ENCODE measurements at places on chromosomes 2 and 18.
A peak's percentile ranks its signal among the peaks of the same experiment; 100 is the strongest.

GRCh38 chr2:230023313-230023712 lies 45.4 kb downstream of the SLC16A14 start:
- no peak for DNase-seq

- peak; percentile 66 for DNase-seq
These were observed 72.3 kb downstream of the FMNL2 start for GRCh38 chr2:152407204-152407721.

GRCh38 chr18:49886891-49887764 lies 73.8 kb upstream of the ACAA2 start:
- peak; percentile 13 for DNase-seq

- no peak for DNase-seq
These were observed 958.5 kb downstream of the DPP10 start for GRCh38 chr2:115400940-115401339.

DNA sequence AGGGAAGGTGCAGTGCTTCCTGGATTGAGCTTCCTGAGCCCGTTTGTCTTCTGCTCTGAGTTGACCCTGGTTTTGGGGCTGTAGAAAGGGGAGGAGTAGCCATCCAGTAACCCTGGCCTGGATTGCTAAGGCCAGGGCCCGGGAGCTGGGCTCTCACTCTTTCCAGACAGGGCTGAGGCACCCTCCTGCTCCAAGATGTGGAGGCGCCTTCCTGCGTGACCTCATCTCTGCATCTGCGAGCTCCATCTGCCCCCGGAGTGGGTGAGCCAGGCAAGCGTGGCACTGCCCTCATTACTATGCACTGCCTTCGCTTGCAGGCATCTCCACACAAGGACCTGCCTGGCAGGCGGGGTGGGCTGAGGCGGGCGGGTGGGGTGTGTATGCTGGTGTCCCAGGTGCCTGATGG lies 58.0 kb downstream of the RAB31 start:
- no peak for DNase-seq

DNA sequence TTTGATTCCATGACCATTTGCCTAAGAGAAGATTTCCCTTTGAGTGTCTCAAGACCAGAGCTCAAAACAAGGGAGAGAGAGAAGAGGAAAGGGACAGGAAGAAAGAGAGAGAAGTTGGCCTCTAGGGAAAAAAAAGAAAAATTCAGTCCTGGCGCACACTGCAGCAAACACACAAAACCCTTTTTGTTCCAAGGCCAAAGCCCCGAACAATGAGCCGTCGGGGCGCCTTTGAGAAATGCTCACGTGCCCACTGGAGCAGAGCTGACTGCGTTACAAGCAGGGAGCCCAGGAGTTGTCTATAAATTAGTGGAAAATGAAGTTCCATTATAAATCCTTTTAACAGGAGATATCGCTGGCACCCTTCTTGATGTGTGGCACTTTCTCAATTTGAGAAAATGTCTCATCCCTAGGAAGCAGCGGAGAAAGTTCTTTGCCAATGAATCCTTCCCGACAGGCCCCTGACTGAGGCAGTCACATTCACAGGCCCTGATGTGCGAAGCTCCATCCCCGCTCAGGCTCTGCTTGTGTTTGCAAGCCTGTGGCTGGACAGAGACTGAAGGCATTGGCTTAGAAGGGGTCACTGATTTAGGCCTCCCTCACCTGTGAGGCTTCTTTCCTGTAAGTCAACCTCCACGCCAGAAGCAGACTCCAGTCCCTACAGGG lies 32.1 kb upstream of the NCKAP5 start:
- no peak for DNase-seq

- no peak for DNase-seq
These were observed 199.9 kb downstream of the ACTR3 start for GRCh38 chr2:114089636-114090319.

DNA sequence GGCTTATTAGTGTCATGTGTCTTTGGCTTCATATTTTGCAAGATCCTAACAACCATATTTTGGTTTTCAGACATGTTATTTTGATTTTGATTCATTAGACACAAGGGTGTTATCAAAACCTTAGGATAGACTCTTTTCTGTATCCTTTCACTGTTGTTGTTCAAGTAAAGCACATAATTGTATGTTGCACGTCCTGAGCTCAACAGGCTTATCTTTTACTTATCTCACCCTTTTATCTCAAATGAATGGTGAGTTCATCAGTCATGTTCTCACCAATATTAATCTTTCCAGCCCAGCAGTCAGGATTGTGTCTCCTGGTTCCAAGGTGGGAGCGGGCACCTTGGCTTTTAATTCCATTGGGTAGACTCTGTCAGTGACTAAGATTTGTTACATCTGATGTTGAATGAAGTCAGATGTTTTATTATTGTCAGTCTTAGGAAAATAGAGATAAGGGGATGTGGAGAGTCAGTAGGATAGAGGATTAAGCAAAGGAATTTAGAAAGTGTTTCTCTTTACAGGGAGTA lies 11.9 kb downstream of the GPN1 start:
- no peak for DNase-seq

- no peak for DNase-seq
These were observed 221.5 kb upstream of the CDH2 start for GRCh38 chr18:28398471-28398870.

GRCh38 chr2:10654069-10654468 lies 35.7 kb downstream of the NOL10 start:
- DNase-seq, result peak; percentile 67

DNA sequence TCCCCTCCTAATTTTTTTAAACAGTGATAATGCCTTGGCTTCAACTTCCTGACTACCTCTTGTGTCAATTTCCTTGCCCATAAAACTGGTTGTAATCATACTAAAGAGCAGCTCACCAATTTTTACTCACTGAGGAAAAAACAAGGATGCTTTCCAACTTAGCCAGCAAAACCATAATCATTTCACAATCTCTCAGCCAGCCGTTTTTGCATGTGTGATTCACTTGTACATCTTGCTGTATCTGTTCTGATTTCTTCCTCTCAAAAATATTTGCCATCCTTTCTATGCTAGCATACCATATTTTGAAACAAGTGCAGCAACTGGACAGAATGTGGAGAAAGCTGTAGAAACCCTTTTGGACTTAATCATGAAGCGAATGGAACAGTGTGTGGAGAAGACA lies 60.7 kb downstream of the RAB27B start:
- DNase-seq, result no peak

- no peak for DNase-seq
These were observed 36.6 kb downstream of the FAM178B start for GRCh38 chr2:96949701-96950350.

GRCh38 chr2:175463589-175464310 lies 282.2 kb upstream of the ATP5MC3 start:
- DNase-seq, result no peak

DNA sequence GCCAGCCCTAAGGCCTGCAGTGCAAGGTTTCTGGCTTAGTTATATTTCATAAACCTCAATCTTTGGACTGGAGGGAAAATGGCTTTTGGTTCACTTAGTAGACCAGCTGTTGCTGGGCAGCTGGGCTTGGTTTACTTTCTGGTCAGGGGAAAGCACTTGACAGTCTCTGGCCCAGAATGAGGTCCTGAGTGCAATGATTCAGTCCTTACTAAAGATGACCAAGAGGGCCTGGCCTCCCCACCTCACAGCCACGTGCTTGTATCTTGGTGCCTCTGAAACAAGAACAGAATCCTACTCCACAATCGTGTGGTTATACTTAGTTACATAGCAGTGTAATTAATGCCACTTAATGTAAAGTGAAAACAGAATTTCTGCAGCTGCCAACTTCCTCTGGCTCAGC lies 325.5 kb upstream of the MEIS1 start:
- no peak for DNase-seq

- no peak for DNase-seq
These were observed 82.3 kb downstream of the FBXO15 start for GRCh38 chr18:74065366-74065765.

DNA sequence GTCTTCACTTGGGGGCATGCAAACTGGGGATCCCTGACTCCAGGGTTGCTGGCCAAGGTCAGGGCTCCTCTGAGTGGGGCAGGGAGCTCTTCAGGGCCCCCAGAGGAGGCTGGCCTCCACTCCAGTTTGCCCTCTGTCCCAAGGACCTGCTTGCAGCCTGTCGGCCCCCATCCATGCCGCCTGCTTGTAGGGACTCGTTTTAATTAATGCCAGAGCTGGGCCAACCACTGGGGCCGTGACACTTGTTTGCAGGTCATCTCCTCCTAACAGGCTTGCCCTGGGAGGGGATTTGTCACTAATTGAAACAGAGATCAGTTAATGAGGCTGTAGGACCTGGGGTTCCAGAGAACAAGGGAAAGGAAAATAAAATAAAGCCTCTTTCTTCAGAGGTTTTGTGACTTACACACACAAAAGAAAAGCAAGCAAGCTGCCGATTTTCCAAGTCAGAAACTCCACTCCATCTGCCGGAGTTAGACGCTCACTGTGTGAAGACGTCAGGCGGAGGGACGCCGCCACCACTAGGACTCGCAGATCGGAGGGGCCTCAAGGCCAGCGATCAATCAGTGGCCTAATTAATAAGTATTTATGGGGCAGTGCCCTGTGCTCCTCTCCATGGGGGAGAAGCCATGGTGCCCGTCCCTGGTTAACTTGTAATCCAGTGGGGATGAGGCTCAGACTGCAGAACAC lies 75.9 kb downstream of the SFXN5 start:
- no peak for DNase-seq

GRCh38 chr2:41940060-41940744 lies 107.6 kb upstream of the PKDCC start:
- DNase-seq, result no peak

GRCh38 chr2:44645937-44646336 lies 284.2 kb downstream of the CAMKMT start:
- DNase-seq, result no peak

DNA sequence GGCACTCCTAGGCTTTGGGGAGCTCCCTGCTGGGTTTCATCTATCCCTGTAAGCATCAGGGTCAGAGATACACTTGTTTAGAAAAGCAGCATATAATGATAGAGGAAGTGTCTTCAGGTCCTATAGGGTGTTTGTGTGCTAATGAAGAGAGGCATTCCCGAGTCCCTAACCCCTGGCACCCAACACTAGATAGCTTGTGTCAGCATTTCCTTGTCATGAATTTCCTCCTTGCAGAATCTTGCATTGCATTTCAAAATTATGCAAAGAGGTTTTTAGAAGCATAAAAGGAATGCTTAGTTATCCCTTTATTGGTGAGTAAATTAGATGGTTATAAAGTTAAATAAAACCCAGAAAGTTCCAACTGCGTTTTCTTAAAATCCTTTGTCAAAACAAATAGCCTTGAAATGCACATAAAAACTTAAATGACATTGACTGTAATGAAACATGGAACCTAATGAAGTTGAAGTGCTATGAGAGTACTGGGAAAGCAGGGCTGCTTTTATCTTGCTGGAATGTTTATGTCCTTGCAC lies 63.7 kb upstream of the LHCGR start:
- no peak for DNase-seq

- no peak for DNase-seq
These were observed 79.7 kb downstream of the GREB1L start for GRCh38 chr18:21321711-21322110.

- DNase-seq, result no peak
These were observed 86.8 kb upstream of the TFPI start for GRCh38 chr2:187640926-187641510.

GRCh38 chr2:226868331-226869162 lies 32.7 kb downstream of the RHBDD1 start:
- no peak for DNase-seq

GRCh38 chr2:48915884-48916283 lies 160.4 kb upstream of the LHCGR start:
- DNase-seq, result no peak

DNA sequence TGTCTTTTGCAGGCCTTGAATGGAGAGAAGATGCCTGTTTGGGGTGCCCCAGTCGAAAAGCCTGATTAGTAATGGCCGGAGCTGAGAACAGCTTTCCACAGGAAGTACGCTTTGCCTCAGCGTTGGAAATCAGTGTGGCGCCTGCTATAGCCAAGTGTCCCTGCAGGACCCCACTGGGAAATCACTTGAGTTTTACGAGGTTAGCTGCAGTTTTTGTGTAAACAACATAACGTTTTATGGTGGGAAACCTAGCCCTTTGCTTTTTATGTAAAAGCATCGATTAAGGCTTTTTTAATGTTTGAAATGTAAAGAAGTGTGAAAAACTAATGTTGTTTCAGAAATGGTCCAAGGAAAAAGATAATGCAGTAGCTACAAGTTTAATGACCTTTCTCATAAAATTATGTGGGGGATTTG lies 234.2 kb downstream of the TTC32 start:
- DNase-seq, result no peak

DNA sequence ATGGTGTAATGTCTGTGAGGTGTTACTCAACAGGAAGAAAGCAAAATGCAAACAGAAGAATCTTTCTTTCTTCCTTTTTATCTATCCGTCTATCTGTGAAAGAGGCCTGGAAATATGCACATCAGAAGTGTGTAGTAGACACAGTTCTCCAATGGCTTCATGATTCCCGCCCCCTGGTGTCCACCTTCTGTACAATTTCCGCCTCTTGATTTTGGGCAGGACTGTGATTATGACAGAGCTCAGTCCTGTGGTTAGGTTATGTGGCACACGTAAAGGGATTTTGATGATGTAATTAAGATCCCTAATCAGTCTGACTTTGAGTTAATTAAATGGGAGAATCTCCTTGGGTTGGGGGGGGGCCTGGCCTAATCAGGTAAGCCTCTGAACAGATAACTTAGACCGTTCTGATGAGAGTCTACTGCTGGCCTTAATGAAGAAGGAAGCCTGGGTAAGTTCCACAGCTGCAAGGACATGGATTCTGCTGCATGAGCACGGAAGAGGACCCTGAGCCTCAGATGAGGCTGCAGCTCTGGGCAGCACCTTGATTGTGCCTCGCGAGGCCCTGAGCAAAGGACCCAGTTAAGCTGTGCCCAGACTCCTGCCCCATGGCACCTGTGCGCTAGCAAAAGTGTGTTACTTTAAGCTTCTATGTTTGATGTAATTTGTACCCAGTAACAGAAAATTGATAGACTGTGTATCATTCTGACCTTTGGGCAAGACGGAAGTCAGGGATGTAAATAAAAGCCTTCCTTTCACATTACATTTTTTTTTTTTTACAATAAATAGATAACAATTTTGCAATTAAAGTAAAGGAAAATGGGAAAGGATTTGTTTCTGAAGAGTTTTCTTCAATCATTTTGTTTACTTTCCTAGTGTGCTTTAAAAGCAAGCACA lies 11.3 kb upstream of the KCNF1 start:
- peak; percentile 34 for DNase-seq

DNA sequence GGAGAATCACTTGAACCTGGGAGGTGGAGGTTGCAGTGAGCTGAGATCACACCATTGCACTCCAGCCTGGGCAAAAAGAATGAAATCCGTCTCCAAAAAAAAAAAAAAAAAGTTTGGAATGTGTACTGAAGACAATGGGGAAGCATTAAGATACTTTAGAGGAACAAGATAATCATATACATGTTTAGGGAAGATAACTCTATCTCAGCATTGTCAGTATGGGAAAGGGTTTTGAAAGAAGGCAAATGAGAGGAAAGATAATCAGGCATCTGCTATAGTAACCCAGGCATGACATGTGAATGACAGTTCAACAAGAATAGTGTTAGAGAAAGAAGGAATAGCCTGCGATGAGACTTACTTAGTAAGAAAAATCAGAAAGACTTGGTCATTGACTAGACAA lies 112.0 kb downstream of the ATAD2B start:
- no peak for DNase-seq

- DNase-seq, result no peak
These were observed 248.8 kb downstream of the AGPS start for GRCh38 chr2:177641331-177641730.

- no peak for DNase-seq
These were observed 661.7 kb upstream of the NRXN1 start for GRCh38 chr2:51693640-51694039.

GRCh38 chr2:109644571-109645275 lies 30.6 kb downstream of the SOWAHC start:
- no peak for DNase-seq

- DNase-seq, result peak; percentile 44
These were observed 99.7 kb downstream of the INHBB start for GRCh38 chr2:120445449-120446143.

All from Daoy (cell line).